CD4-positive, alpha-beta T cell treated with Interleukin-17A for 4 hours (primary cell): ENCODE measurements at places on chromosomes 2 and 18.

DNA sequence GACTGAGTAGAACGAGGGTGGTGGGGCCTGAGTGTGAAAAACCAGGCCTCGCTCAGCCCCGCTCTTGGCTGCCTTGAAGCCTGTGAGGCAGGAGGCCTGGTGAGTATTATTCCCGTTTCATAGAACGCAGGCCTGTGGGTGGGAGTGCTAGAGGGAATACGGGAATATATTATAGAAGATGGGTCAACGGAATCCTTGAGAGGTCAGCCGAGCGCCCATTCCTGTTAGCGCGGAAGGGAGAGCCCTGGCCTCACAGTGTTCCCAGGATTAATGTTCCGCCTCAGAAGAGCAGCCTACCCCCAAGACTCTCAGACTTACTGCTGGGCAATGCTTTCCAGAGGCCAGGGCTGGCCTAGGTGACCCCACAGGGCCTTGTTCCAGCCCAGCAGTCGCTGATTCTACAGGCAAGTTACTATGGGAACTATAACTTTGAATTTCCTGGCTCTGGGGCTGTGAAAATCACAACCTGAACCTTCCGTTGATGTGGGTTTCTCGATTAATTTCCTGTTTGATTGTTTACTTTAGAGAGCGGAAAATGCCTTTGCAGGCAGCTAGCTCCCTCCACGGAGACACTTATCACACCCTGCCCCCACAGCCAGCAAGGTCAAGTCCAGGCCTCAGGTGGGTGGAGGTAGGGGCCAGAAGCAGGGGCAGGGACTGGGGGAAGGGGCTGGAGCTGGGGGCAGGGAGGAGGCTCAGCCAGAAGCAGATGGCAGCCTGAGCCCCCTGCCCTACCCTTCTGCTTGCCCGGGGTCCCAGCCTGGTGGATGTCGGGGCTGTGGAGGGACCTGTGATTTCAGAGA, 108.3 kb downstream of the SMAD7 start:
- peak; percentile 61 for DNase-seq

GRCh38 chr2:113122364-113122763, 5.0 kb upstream of the IL1RN start:
- no peak for DNase-seq

GRCh38 chr18:73733806-73734314, 413.8 kb downstream of the FBXO15 start:
- DNase-seq = no peak

GRCh38 chr18:79795446-79795845, 2.3 kb upstream of the KCNG2 start:
- DNase-seq = no peak

GRCh38 chr2:147538088-147538487, 306.7 kb upstream of the ACVR2A start:
- no peak for DNase-seq

DNA sequence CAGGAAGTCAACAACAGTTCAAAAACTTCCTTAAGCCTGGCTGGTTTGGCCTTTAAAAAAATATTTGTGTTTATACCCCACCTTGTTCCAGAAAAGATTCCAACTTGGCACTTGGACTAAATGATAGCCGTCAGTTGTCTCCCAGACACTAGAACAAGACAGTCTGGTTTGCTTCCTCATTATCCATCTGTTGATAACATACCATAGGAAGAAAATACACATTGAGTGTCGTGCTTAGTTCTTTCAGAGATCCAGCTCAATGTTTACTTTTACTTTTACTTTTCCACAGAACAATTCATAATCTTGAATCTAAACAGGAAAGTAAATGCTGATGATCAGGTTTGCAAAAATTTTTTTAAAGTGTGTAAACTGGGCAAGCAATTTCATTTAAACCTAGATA, 2.4 kb upstream of the VPS54 start:
- DNase-seq = no peak

GRCh38 chr2:211495339-211495738, 938.9 kb downstream of the CPS1 start:
- DNase-seq = no peak

GRCh38 chr2:223923976-223924375, 21.2 kb downstream of the WDFY1 start:
- DNase-seq = no peak

DNA sequence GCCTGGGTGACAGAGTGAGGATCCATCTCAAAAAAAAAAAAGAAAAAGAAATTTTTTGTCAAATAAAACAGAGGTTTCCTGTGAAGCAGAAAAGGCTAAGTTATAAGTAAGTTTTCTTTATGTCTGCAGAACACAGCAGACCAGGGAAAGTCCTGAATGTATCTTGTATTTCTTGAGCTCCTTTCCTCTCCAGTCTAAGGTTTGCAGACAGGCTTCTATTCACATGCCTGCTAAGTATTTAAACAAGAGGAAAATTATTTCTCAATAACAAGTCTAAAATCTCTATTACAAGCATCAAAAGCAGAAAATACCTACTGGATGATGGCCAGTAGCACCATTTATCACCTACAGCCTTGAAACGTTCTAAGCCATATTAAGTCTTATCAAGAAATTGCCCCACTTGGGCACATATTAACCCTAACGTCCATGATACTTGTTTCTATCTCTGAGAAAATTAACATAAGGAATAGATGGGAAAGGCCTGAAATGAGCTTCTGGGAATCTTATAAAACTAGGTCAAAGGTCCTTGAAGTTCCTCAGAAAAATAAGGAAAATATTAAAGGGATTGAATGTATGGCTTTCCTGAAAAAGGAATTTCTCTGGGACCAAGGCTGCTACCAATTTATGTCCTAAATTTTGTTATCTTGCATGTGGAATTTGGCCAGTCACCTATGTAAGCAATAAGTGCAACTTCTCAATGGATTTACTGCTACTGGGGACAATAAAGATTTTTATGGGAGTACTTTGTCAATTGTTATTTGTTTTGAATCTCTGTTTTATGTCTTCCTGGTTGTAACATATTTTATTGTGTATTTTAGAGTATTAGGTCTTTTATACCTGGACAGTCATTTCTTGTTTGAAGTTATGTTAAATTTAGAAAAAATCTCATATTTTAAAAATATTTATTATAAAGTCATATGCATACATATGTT, 3.0 kb upstream of the REG1A start:
- no peak for DNase-seq

DNA sequence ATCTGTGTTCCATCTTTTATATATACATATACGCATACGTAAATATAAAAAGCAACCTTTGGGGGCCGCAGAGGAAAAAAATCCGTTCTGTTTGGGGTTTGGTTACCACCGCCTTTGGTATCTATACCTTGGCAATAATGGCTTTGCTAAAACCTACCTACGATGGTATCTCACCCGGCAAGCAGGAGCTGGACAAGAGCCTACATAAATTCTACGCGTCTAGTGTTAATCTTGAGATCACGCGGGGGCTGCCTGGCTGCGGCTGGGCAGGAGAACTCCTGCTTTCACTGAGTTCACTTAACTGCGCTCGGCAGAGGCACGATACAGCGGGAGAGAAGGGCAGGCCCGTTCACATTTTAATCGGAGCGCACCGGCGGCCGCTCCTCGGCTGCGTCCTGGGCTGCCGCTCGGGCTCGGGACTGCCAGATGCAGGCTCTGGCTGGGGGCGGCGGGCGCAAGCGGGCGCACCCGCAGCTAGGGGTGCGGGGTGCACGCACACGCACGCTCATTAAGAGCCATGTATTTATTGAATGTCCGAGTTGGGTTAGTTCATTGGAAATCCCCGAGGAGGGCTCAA, 1.7 kb upstream of the POU3F3 start:
- no peak for DNase-seq

DNA sequence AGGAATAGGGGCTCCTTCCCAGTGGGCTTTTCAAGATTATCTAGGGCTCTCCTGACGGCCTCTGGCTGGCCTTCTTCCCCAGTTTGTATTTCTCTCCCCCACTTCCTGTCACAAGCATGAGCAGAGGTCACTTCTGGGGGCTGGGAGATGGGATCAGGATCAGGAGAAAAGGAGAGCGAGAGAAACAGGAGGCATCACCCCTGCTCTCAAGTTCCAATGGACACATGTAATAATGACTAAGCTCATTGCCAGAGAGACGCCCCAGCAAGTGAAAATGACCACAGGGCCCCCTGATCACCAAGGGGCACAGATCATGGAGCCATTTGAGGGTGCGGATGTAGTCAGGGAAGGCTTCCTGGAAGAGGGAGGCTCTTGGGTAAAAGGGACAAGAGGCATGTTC, 92.1 kb downstream of the SMAD7 start:
- no peak for DNase-seq

DNA sequence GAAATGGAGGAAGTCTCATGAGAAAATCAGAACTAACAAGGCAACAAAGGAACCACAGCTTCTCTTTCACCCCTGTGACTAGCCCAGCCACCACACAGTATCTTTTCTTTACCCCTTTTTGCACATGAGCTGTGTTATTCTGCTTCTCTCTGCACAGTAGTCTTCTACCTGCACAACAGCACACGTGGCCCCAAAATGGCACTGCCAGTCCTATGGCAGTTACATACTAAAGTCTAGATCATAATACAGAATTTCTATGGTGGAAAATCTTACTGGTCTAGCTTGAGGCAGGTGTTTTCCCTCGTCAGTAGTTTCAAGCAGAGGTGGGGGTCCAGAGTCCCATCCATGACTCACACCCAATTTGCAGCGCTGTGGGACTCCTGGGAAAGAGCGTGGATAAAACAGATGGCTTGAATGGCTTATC, 177.7 kb downstream of the DIS3L2 start:
- DNase-seq = peak; percentile 12

DNA sequence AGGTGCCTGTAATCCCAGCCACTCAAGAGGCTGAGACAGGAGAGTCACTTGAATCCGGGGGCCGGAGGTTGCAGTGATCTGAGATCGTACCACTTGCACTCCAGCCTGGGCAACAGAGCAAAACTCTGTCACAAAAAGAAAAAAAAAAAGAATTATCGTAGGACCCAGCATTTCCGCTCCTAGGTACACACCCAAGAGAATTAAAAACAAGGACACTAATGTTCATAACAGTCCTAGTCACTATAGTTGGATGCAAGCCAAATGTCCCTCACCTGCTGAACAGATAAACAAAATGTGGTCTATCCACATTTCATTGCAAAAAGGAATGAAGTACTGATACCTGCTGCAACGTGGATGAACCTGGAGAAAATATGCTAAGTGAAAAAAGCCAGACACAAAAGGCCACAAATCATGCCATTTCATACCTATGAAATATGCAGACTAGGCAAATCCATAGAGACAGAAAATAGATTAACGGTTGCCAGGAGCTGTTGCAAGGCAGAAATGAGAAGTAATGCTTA, 21.2 kb downstream of the ADRA2B start:
- no peak for DNase-seq

DNA sequence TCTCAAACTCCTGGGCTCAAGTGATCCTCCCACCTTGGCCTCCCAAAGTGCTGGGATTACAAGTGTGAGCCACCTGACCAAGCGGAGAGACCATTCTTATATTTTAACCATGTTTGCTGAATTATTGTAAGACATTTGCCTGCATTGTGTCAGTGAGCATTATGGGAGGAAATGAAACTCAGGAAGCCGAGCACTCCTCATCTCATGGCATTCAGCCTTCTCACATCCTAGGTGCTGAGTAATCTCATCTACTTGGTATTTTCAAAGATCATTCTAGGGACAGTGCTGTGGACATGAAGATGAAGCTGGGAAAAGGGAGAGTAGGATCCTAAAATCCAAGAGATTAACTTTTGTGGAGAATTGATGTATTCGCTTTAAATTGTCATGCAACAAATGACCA, 66.1 kb downstream of the NAPG start:
- DNase-seq = no peak

DNA sequence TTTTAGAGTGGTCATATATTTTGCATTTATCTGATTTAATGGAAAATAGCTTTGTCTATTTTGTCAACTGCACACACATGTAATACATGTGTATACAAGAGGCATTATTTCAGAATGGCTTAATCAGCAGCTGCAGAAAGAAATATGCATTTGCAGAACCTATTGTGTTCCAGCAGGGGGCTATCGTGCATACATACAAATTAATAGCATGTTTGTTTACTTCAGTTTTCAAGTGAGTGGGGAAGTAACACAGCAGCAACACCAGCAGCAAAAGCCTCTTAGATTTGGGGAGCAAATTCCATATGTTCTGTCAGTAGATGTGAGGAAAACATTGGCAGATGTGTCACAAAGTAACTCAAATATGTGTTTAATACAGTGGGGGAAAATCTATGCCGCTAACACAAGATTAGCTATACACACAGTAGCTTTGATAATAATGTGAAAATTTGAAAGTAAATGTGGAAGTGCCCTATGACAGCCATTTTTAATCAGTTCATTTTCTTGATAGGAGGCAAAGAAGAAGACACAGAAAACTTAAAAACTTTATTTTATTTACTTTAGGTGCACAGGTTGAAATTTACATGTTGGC, 218.1 kb downstream of the WDR7 start:
- peak; percentile 6 for DNase-seq

GRCh38 chr2:168289880-168290279, 42.5 kb upstream of the STK39 start:
- DNase-seq = no peak

- DNase-seq = no peak
Measured at GRCh38 chr2:150047620-150048222, 439.7 kb downstream of the RND3 start.

GRCh38 chr2:129319422-129319717, 660.1 kb upstream of the RAB6C start:
- no peak for DNase-seq

DNA sequence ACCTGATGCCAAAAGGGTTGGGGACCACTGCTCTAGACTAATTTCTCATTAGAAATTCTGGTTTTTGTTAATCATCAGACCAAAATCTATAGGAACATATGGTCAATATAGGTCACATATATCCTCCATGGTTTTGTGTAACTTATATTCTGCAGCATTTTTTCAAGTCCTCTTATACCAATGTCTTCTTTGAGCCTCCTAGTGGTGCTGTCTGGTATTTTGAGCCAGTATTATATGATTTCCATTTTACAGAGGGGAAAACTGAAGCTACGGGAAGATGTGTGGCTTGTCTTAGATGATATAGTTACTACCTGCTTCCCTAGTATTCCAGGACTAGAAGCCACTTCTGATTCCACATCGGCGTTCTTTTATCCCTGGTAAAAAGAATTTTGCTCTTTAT, 13.8 kb downstream of the MAPK4 start:
- no peak for DNase-seq

DNA sequence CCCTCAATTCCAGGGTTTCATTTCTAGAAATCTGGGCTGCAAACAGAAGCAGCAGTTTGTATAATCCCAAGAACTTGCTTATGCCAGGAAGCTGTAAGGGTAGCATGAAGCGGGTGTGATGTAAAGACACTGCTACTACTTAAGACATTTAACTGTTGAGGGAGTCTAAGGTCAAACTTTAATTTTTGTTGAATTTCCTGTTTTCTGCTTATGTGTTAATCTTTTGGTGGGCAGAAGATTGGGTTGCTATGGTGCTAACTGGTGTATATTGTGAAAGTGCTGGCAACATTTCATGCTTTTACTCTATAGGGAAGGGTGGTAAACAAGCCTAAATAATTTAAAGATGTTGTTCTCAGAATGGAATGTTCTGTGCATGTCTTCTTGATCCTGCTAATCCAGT, 2.7 kb downstream of the NCOA1 start:
- no peak for DNase-seq

- no peak for DNase-seq
Measured at GRCh38 chr18:12031181-12031580, 49.9 kb downstream of the IMPA2 start.

GRCh38 chr18:42620657-42621056, 494.8 kb downstream of the RIT2 start:
- DNase-seq = no peak
